ENCODE measurements at places on chromosomes 5 and 9.

- no peak for DNase-seq
Measured at GRCh38 chr5:67724412-67725135, 491.0 kb upstream of the PIK3R1 start.

DNA sequence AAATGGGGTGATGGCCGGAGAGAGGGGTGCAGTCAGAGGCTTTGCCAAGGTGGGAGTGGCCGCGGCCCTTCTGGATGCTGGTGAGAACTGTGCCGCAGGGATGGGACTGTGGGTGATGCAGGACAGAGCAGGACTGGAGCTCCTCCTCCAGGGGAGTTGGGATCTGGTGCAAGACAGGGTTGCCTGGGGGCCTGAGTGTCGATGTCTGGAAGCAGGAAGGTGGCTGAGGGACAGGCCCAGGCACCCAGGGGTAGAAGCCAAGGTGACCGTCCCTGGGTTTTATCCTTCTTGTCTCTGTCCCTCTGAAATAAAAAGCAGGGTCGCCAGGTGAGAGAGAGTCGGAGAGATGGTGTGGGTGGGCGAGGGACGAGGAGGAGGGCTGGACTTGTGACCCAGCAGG, 89.1 kb upstream of the IER5L start:
- no peak for DNase-seq

DNA sequence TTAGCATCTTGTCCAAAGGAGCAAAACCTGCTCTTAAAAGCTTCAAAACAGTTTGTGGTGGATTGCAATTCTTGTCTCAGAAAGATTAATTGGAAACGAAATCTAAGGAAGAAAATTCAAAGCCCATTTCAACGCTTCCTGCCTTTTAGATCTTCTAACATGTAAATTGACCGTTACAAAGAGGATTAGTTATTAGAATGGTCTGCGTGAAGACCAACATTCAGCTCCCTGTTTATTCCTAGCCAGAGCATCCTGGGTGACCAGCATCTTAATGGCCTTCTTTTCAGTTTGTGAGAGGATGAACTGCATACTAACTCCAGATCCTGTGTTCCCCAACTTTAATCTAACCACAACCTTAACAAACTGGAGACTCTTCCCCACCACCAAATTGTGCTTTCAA, 109.9 kb upstream of the SLC1A3 start:
- no peak for DNase-seq

DNA sequence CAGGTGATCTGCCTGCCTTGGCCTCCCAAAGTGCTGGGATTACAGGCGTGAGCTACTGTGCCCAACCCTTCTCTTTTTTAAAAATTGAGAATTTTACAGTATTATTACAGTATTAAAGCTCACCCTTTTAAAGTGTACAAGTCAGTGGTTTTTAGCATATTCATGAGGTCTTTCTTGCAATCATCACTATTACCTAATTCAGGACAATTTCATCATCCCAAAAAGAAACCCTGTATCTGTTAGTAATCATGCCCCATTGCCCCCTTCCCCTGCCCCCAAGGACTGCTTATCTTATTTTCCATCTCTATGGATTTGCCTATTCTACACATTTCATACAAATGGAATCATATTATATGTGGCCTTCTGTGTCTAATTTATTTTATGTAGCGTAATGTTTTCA, 22.6 kb upstream of the MEGF9 start:
- DNase-seq = no peak

DNA sequence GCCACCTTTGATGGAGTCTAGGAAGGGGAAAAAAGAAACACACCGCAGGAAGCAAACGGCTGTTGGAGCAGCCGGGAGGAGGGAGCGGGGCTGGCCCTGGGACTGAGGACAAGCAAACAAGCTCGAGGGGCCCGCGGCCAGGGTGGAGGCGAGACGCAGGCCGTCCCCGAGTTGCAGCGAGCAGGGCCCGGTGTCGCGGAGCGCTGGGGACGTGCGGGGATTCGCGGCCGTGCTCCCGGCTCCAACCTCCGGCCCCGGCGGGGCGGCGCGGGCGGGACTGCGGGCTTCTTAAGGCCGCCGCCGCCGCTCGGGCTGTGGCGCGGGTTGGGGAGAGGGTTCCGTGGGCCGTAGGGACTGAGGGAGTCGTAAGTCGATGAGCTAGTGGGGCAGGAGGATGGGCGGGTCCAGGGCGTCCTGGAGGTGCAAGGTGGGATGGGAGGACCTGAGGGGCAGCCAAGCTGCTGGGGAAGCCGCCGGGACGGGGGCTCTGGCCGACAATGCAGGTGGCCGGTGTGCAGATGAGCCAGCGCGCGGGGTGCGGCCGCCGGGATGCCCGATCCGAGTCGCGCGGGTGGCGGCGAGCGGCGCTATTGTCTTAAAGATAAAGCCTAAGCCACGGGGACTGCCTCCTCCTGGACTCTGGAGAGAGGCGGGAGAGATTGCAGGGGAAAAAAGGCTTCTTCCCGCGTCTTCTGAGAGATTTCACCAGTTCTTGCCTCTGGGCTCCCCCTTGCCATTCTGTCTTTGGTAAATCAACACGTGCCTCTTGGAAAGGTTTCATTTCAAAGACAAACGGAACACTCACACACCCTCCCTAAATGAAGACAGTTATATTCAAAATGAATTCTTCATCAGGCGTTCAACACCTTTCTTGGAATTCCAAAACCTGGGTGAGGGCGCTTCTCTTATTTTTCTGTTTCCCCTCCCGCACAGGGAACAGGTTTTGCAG, 1.6 kb upstream of the HAPLN1 start:
- DNase-seq = peak; percentile 92

DNA sequence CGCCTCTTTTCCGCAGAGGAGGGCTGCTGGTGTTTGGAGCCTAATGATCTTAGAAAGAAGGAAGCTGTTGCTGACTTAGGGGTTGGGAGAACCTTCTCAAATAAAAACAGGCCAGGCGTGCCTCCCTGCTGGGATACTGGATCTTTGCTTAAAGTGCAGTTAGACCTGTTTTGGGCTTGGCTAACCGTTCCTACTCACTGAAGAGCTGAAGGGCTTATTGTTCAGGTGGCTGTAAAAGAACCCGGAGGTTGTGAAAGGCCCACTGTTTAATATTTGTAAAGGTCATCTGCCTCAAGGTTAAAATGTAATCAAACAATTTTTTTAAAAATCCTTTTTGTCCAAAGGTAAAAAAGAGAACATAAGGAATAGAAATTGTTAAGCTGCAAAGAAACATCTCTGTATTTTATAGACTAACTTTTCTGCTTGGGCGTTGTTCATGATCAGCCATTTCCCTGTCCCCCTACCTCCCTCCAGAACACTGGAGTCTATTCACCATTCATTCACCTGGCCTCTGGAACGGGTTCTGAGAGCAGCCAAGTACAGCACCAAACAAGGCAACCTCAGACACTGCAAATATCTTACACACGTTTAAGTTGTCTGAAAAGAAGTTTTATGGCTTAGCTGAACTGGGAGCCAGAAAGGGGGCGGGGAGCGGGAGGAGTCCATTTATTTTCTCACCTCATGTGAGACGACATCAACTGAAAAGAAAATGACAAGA, 18.6 kb upstream of the MTMR12 start:
- no peak for DNase-seq

GRCh38 chr9:77486968-77487367, 161.2 kb downstream of the GNA14 start:
- no peak for DNase-seq

DNA sequence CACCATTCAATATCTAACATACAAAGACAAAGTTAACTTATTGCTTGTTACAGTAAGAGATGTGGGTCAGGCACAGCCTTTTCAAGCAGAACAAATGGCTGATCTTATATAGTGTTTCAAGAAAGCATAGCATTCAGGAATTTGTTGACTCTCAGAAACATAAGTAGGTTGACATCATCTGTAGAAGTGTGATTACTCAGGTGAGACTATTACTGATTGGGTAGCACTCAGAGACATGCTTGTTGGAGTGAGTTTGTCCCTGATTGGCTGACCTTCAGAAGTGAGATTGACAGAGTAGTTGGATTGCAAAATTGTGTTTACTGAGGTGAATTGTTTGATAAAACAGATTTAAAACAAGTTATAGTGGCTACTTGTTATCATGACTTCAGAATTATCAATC, 30.7 kb upstream of the TNPO1 start:
- no peak for DNase-seq

DNA sequence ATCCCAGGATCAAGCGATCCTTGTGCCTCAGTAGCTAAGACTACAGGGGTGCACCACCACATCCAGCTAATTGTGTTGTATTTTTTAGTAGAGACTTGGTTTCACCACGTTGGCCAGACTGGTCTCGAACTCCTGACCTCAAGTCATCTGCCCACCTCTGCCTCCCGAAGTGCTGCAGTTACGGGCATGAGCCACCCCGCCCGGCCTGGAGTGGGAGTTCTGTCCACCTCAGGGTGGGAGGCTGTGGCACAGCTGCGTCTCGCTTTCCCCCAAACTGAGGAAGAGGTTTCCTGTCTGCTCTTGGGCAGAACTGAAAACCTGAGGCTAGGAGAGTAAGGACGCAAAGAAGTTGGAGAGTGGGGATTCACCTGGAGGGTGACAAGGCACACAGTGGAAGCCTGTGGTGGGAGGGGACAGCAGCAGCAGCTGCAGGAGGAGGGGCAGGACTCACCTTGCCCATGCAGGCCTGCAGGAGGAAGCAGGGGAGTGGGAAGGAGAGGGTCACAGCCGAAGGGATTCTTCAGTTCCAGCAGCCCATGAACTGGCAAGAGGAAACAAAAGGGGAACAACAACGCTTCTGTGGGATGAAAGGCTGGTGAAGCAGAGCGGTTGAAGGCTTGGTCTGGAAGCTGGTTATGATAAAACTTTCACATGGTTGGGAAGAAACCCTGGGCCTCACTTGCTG, 181.4 kb downstream of the GAS1 start:
- DNase-seq = no peak

DNA sequence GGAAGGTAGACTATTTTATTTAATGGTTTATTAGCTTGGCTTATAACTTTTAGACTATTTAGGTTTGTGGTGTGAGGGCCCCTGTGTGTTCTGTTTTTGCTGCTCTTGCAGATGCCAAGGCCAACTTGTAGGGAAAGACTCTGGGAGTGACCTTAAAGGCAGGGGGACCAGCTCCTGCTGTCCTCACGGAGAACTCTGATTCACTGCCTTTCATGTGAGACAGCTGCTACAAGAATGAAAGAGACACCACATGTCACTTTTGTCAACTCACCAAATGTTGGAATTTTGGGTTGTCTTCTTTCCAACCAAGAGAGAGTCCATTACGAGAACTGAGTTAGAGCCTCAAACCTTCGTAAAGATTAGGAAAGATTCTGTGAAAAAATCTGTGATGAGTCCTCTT, 258.3 kb upstream of the ADAMTSL1 start:
- DNase-seq = no peak

DNA sequence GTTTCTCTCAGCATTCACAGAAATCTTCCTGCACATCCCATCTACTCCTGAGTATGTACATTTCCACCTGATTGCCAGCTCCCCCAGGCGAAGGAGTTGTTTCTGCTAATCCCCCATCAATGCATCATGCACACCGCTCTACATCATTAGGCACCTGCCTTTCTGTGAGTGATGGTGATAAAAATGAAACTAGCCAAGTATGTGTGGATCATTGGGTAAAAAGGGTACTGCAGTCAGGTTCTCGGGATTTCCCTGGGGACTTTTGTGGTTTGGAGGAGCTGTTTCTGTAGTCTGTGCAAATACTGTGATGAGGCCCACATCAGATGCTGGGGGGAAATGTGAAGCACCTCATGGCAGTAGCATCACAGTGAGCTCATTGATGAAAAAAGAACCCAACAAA, 30.4 kb downstream of the CAMK4 start:
- no peak for DNase-seq

DNA sequence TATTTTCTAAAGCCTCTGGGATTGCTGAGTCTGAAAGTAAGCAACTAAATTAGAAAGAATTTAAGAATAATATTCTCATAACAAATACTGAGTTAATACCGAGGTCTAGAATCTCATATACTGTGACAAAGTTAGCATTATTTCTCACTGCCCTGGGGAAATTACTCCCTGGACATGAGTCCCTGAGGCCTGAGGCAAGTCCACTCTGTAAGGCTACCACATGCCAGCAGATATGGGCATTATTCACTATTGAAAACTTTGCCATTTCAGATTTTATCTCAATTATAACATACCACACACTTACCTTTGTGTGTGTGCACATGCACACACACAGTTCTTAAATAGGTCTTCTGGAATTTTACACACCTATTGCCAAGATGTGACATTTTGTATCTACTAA, 22.9 kb downstream of the ELL2 start:
- no peak for DNase-seq

GRCh38 chr9:70510157-70510770, 95.8 kb upstream of the KLF9 start:
- no peak for DNase-seq

- no peak for DNase-seq
Measured at GRCh38 chr9:91663858-91664257, 240.2 kb upstream of the NFIL3 start.

DNA sequence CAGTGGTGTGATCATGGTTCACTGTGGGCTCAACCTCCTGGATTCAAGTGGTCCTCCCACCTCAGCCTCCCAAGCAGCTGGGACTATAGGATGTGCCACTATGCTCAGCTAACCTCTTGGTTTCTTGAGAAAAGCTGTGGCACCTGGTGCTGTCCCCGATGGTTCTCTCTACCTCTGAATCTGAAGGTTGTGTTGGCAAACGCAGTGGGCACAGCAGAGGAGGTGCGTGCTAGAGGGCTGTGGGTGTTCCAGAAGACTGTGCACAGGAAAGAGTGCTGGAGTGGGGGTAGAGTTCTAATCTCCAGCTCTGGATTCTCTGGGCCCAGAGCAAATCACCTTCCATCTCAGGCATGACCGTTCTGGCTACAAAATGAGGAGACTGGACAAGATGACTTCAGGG, 12.5 kb downstream of the RGS3 start:
- peak; percentile 57 for DNase-seq

GRCh38 chr9:101307524-101308213, 77.1 kb downstream of the BAAT start:
- DNase-seq = no peak
